ENCODE measurements at places on chromosomes 5 and 9. TPM values are rescaled to one million over a fixed set of nuclear protein-coding genes. Genes with fewer than 3 reads are reported as not detected.

ZSWIM6 gene
- total RNA-seq, result 5.3 TPM

UGT3A1 gene
- total RNA-seq, result not detected

NAA35 gene
- total RNA-seq, result 11.1 TPM

TAS2R1 gene
- not detected for total RNA-seq

IFNB1 gene
- not detected for total RNA-seq

HAVCR2 gene
- 0.30 TPM for total RNA-seq

PCDHGB7 gene
- total RNA-seq, result 6.7 TPM

C9 gene
- 1.4 TPM for total RNA-seq

ELL2 gene
- total RNA-seq, result 18.0 TPM

C8G gene
- not detected for total RNA-seq

PCDHB12 gene
- 0.23 TPM for total RNA-seq

ZNF454 gene
- 2.8 TPM for total RNA-seq

GFPT2 gene
- total RNA-seq, result 57.2 TPM

OLFM1 gene
- total RNA-seq, result 0.15 TPM

NUDT12 gene
- total RNA-seq, result 10.3 TPM

MYO10 gene
- 73.8 TPM for total RNA-seq

PTGR1 gene
- 37.2 TPM for total RNA-seq

EDIL3 gene
- total RNA-seq, result 24.7 TPM

TRIP13 gene
- total RNA-seq, result 1.1 TPM

STPG3 gene
- total RNA-seq, result not detected

REEP2 gene
- total RNA-seq, result 18.3 TPM

FOXD4 gene
- 0.23 TPM for total RNA-seq

CIZ1 gene
- 16.0 TPM for total RNA-seq
